ENCODE measurements at places on chromosomes 6 and 20. TPM values are rescaled to one million over a fixed set of nuclear protein-coding genes. Genes with fewer than 3 reads are reported as not detected.

Gene SLC22A3
- total RNA-seq, result 5.5 TPM

Gene IP6K3
- total RNA-seq, result not detected

DNA sequence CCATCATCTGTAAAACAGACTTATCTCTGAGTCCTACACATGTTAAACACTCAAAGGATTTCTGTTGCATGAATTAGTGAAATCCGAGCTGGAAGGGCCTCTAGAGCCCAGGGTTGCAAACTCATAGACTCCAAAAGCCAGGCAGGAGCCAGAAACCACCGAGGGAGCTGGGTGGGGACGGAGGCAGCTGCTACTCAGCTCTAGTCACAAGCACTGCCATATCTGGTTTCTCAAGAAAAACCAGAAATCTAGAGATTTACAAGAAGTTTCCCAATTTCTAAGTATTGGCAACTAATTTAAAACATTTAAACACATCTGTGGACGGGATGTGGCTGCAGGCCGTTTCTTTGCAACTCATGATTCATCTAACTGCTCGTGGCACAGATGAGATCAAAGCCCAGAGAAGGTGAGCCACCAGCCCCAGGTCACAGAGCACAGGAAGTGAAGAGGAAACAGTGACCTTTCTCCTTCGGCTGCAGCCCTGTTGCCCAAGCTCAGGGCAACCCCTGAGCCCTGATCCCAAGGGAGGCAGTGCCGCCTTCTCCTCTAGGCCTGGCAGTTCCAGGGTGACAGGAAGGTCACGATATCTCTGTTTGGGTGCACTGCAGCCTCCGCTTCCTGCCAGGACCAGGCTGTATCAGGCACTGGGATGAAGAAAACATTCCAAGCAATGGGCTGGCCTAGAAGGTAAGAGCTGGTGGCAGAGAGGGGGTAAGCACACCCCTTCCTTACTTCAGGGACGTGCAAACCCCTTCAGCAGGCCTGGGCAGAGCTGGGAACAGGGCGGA is 26.4 kb upstream of the PTGIS start:
- DNase-seq, result no peak
- H3K4me3 ChIP-seq, result no peak overlapping the region
- H3K27ac ChIP-seq, result peak overlapping the region; percentile 84
- no peaks in the 10 kb centered on the region for H3K36me3 ChIP-seq
- H3K4me1 ChIP-seq, result peaks cover 61% of the 10 kb centered on the region

GRCh38 chr6:88492824-88493223 is 326.7 kb upstream of the CNR1 start:
- H3K27ac ChIP-seq, result no peak overlapping the region
- H3K36me3 ChIP-seq, result no peaks in the 10 kb centered on the region
- H3K4me1 ChIP-seq, result no peaks in the 10 kb centered on the region
- H3K27me3 ChIP-seq, result no peaks in the 10 kb centered on the region
- no peak overlapping the region for H3K4me3 ChIP-seq
- DNase-seq, result no peak

- no peaks in the 10 kb centered on the region for H3K36me3 ChIP-seq
- no peak overlapping the region for H3K27ac ChIP-seq
- H3K27me3 ChIP-seq, result no peaks in the 10 kb centered on the region
- no peaks in the 10 kb centered on the region for H3K4me1 ChIP-seq
Observed at GRCh38 chr6:82183642-82184282, 63.8 kb downstream of the IBTK start.

Data from esophagus squamous epithelium (tissue), 5 donors.